Keratinocyte (primary cell): ENCODE measurements at places on chromosomes 7 and 10. TPM values are rescaled to one million over a fixed set of nuclear protein-coding genes. Genes with fewer than 3 reads are reported as not detected.

Gene ODAD2
- 0.01 to 0.02 TPM in 2 of 3 replicates, not detected in the other for polyA plus RNA-seq

DNA sequence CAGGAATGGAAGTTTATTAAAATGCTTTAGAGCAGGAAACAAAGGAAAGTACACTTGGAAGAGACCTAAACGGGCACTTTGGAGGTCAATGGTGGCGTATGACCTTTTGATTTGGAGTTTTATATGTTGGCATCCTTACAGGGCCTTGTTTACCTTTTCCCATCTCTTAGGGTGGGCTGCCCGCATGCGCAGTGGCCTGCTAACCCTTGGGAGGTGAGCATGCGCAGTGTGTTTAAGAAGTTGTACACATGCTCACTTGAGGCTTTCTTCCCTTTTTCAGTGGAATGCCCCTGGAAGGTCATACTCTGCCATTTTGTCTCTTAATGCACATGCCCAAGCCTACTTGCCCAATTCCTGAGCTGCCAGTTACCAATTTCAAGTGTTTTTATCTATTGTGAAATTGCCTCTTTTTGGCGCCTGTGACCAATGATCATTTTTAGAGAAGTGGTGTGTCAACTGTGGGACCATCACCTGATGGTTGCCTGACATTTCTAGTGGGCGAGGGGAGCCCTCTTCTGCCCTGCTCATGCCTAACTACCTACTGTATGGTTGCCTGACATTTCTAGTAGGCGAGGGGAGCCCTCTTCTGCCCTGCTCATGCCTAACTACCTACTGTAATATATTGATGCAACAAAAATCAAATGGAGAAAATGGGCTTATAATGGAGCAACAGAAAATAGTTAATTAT, 138.0 kb downstream of the PPP1R9A start:
- no peaks in the 10 kb centered on the region for H3K27me3 ChIP-seq
- no peak overlapping the region for H3K4me3 ChIP-seq
- H3K36me3 ChIP-seq, result no peaks in the 10 kb centered on the region
- DNase-seq, result no peak
- no peak overlapping the region for H3K27ac ChIP-seq

- peaks cover 51% of the 10 kb centered on the region for H3K4me1 ChIP-seq
- DNase-seq, result no peak
- no peaks in the 10 kb centered on the region for H3K27me3 ChIP-seq
- H3K4me3 ChIP-seq, result no peak overlapping the region
Measured at GRCh38 chr10:103858360-103858759, 3.0 kb upstream of the SH3PXD2A start.

DNA sequence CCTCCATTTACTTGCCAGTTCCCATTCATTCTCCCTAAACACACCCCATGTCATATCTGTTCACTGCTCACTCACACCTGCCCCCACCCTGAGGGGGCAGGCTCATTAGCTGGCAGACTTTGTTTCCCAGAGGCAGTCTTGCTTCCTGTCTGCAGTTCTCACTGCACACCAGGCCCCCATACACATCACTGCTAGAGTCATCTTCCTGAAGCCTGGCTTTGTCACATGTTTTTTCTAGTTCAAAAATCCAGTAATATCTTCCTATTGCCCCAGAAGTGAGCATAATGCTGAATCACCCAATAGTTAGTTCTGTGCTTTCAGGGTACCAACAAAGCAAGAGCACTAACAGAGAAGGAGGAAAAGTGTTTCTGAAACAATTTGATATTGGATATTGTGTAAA, 1.9 kb downstream of the LRRC72 start:
- no peaks in the 10 kb centered on the region for H3K27me3 ChIP-seq
- no peak overlapping the region for H3K27ac ChIP-seq
- no peaks in the 10 kb centered on the region for H3K4me1 ChIP-seq
- no peak overlapping the region for H3K4me3 ChIP-seq

Gene AGMO
- not detected in 3 replicates for polyA plus RNA-seq

Gene INTS15
- 11.9 to 22.5 TPM (median 12.1 TPM) in 3 replicates for polyA plus RNA-seq

DNA sequence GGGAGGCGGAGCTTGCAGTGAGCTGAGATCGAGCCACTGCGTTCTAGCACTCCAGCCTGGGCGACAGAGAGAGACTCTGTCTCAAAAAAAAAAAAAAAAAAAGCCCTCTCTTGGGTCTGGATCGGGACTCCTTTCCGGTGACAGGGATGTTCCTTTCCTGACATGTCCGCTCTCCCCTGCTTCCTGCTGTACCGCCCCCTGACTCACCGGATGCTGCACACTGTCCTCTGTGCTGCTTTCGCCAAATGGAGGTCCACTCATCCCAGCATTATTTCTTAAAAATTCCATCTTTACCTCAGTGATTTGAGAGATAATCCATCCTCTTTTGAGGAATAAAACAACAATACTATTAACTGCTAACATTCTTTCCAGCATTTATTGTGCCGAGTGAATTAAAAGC, 113.8 kb upstream of the EEPD1 start:
- DNase-seq, result no peak
- no peak overlapping the region for H3K4me3 ChIP-seq
- H3K4me1 ChIP-seq, result peaks cover 20% of the 10 kb centered on the region
- no peaks in the 10 kb centered on the region for H3K27me3 ChIP-seq
- H3K36me3 ChIP-seq, result no peaks in the 10 kb centered on the region
- H3K27ac ChIP-seq, result no peak overlapping the region
